ENCODE measurements at places on chromosomes 1 and 21.

DNA sequence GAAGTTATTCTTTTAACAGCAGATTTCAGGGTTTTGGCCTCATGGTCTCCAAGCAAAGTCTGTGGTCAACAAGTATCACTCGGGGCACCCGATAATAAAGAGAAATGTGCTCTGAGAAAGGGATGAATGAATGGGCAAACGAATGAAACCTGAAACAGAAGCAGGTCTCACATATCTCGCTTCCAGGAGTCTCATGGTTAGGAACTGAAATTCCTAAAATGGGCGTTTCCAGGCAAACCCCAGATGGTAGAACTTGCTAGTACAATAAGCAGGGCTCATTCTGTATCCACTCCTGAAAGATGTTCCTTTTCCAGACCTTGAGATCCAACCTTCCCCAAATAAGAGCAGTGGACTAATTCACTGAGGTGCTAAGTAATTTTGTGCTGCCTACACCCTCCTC is 87.2 kb downstream of the LAMC2 start:
- peak; percentile 30 for DNase-seq

DNA sequence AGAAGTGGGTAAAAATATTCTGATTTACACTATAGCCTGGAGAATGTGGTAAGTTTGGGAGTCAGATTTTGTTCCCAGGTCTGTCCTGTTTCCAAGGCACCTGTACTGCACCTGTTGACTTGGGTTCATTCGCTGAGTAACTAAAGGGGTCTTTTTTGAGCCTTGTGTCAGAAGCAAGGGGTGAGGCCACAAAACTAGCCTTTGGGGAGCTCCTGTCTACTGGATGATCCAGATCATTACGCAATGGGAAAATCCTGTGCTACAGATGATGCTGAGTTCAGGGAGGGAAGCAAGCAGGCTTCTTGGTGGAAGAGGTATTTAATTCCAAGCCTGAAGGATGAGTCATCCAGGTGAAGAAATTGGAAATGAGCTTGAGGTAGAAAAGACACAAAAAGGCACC is 424.0 kb downstream of the MATN1 start:
- DNase-seq, result no peak

DNA sequence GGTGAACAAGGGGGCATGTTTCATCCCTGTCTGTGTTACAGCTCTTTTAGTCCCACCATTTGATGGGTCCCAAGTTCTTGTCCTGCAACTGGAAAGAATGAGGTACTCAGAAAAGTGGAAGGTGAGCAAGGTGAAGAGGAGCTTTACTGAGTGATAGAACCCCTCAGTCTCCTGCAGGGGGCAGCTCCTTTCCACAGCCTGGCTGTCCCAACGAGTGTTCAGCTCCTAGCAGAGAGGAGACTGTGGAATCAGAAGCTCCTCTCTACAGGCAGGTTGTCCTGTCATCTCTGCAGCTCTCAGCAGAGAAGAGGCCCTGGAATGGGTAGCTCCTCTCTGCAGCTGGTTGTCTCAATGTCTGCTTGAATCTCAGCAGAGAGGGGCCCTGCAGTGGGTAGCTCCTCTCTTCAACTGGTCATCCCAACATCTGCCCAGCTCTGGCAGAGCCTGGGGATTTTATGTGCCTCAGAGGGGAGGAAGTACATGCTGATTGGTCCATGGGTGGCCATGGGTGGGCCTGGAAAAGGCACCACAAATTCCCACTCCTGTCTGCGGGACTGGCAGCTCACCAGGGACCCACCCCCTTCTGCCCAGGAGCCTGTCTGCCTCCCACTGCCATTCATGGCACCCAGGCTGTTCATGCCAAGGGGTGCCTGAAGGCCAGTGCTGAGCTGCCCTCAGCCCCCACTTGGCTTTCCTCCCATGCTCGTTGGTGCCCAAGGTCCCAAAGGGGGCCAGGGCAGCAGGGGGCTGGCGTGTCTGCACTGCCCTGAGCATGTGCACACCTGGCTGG is 25.7 kb downstream of the LDLRAD1 start:
- no peak for DNase-seq

- peak; percentile 94 for DNase-seq
Measured at GRCh38 chr1:202007805-202008489, 2.4 kb upstream of the ELF3 start.
